Naive B cell (primary cell): ENCODE measurements at places on chromosomes 11 and 22. TPM values are rescaled to one million over a fixed set of nuclear protein-coding genes. Genes with fewer than 3 reads are reported as not detected.
A peak's percentile ranks its signal among the peaks of the same experiment; 100 is the strongest.

DNA sequence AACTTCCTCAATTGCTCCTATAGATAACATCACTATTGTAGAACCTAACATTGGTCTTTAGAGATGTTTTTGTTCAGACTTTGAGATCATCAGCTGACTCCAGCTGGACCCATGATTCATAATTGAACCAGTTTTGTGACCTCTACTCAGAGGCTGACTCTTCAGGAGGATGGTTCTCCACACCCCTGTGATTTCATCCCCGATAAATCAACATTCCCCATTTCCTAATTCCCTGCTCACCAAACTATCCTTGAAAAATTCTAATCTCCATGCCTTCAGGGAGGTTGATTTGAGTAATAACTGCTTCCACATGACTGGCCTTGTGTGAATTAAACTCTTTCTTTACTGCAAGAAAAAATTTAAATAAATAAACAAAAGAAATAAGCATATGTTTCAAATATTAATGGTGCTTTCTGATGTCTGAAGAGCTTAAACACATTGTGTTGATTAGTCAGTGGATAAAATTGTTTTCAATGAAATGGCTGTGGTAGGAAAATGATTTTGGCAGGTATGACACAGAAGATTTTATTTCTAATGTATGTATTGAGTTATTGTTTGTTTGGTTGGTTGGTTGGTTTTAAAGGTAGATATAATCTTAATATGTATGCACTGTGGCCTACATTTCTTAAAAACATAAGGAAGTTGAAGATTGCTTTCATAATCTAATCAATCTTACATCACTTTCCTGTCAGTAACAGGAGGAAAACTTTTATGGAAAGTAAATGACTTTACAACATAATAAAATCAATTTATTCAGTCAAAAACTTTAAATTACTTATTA is 427.9 kb upstream of the CCDC179 start:
- no peak for DNase-seq

The CPT1B gene
- polyA plus RNA-seq: not detected

GRCh38 chr11:33923626-33924025 is 31.8 kb upstream of the LMO2 start:
- DNase-seq: no peak

- DNase-seq: peak; percentile 38
Measured at GRCh38 chr22:25419247-25420113, 145.0 kb upstream of the GRK3 start.

- DNase-seq: peak; percentile 93
Measured at GRCh38 chr11:65134240-65134951, at the start of gene SYVN1. Gene SYVN1, minus strand, starts transcription at chr11:65134519. Its CDS starts 918 bp downstream, at chr11:65133601.

The ADM2 gene
- 0.20 TPM for polyA plus RNA-seq

GRCh38 chr11:104332110-104332509 is 168.2 kb upstream of the PDGFD start:
- no peak for DNase-seq

GRCh38 chr22:39714321-39714720 is 143.8 kb downstream of the CACNA1I start:
- no peak for DNase-seq

- no peak for DNase-seq
Measured at GRCh38 chr22:44055805-44056204, 31.7 kb downstream of the PARVB start.

The PARVG gene
- 137 TPM for polyA plus RNA-seq

DNA sequence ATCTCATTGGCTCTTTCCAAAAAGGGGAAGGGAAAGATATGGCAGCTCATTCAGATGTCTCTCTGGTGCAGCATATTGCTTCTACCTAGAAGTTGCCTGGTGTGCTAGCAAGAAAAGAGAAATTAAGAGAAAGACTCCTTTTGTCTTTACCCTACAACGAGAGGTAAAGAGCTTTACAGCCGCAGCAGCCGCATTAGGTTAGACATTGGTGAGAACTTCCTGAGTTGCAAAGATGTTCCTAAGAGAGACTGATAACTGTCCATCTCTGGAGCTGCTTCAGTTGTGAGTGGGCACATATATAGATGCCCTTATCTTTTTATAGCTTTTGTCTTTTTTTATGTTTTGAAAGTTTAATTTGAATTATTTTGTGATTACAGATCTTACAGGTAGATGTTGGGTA is 80.8 kb upstream of the NNMT start:
- no peak for DNase-seq

GRCh38 chr22:28977481-28977971 is 84.1 kb downstream of the C22orf31 start:
- no peak for DNase-seq

DNA sequence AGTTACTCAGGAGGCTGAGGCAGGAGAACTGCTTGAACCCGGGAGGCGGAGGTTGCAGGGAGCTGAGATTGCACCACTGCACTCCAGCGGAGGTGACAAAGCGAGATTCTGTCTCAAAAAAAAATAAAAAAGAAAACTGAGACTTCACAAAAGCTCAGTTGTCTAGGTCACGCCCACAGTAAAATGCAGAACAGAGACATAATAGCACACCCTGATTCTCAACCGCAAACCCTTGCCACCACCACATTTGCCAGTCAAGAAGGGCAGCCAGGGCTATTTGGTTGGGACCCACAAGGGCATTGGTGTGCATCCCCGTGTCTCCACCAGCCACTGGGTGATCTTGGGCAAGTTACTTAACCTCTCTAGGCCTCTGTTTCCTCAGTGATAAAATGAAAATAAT is 25.4 kb downstream of the CREB3L1 start:
- no peak for DNase-seq

DNA sequence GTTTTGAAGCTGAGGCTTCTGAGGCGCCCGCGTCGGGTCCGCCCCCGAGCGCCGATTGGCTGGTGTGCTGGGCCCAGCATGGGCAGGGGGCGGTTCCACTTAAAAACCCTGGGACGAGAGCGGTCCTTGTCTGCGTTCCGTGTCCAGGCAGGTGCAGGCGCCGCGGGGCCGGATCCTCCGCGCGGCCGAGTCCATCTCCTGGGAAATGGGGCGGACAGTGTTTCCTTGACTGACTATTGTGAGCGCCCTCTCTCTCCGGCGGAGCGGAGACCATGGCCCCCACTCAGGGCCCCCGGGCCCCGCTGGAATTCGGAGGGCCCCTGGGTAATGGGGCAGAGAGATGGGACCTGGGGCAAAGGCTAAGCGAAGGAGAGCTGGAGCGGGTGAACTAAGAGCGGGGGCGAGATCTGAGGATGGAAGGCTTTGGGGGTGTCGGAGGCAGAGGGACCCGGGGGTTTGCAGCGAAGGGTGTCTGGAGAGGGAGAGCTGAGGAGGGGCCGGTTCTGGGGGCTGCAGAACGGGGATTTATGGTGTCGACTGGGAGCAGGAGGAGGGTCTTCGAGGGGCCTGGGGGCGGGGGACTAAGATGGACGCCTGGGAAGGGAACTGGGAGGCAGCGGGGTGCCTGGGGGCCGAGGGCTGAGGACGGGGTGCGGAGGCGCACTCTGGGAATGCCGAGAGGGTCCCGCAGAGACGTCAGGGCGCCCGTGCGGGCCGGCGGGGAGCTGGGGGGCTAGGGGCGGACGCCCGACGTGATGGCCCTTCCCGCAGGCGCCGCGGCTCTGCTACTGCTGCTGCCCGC is at the start of gene TM7SF2:
TSS of gene TM7SF2 (plus strand) at position 129 of the 802 bp plus-strand sequence. CDS start at position 273, 144 bp downstream.
- DNase-seq: peak; percentile 93

- no peak for DNase-seq
Measured at GRCh38 chr11:70142221-70142875, 60.7 kb upstream of the FADD start.
